Tibial nerve (tissue), 4 donors: ENCODE measurements at places on chromosomes 2 and 18. TPM values are rescaled to one million over a fixed set of nuclear protein-coding genes. Genes with fewer than 3 reads are reported as not detected.

LYG2 gene
- not detected for total RNA-seq

DNA sequence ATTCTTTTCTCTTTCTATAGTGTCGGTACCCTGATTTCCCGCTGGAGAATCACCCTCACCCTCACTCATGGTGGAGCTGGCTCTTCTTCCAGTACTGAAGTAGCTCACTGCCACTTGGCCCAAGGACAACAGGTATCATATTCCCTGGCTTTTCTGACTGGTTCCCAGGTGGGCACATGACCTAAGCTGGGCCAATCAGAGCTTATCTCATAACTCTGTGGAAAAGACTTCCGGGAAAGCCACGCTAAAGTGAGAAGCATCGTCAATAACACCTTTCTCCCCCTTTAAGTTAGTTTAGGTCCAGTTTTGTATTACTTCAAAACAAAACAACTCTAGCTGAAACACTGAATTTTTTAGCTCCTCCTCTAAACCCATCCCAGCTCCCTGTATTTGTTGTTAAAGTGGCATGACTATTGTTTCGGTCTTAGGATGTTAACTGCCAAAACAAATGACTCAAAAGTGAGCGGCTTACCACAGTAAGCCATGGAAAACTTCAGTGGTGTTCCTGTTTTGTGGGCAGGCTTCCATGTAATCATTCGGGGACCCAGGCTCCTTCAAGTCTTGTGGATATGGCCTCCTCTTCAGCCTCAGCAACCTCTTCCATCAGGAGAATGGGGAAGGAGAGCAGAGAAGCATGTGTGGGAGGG, 137.4 kb upstream of the DLX2 start:
- H3K27me3 ChIP-seq = no peaks in the 10 kb centered on the region
- DNase-seq = no peak
- H3K36me3 ChIP-seq = no peaks in the 10 kb centered on the region

- H3K27me3 ChIP-seq = no peaks in the 10 kb centered on the region
- no peaks in the 10 kb centered on the region for H3K4me1 ChIP-seq
- H3K27ac ChIP-seq = no peak overlapping the region
- H3K4me3 ChIP-seq = no peak overlapping the region
Measured at GRCh38 chr2:60695793-60696192, 60.3 kb upstream of the PAPOLG start.

- DNase-seq = peak; percentile 81
- H3K4me3 ChIP-seq = no peak overlapping the region
Measured at GRCh38 chr2:38187541-38188011, 111.6 kb upstream of the CYP1B1 start.

- H3K4me3 ChIP-seq = no peak overlapping the region
- H3K27ac ChIP-seq = no peak overlapping the region
- no peaks in the 10 kb centered on the region for H3K27me3 ChIP-seq
- DNase-seq = no peak
- H3K4me1 ChIP-seq = no peaks in the 10 kb centered on the region
Measured at GRCh38 chr18:50115095-50115494, 79.9 kb downstream of the MYO5B start.
